ENCODE measurements at places on chromosomes 1 and 21. TPM values are rescaled to one million over a fixed set of nuclear protein-coding genes. Genes with fewer than 3 reads are reported as not detected.

ST6GALNAC3 gene
- 2.2 TPM for total RNA-seq

DNA sequence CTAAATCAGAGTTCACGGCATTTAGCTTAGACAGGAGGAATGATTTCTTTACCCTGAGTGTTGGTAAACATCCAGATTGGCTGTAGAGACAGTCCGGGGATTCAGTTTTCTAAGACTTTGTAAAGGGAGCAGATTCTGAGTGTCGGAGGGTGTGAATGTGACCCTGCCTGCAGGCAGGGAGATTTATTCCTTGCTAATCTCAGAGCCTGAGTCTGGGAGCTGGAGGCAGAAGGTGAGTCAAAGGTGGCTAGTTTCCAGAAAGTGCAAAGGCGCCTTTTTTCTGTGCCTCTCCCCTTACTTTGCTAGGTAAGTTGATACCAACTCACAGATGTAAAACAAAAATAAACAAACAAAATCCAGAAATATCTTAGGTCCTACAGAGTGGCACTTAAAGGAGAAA is 11.7 kb downstream of the ATP1B1 start:
- no peak for DNase-seq

VWA5B1 gene
- not detected for total RNA-seq

SPAG17 gene
- total RNA-seq, result not detected

AGTRAP gene
- total RNA-seq, result 26.3 TPM
